ENCODE measurements at places on chromosomes 6 and 20.

DNA sequence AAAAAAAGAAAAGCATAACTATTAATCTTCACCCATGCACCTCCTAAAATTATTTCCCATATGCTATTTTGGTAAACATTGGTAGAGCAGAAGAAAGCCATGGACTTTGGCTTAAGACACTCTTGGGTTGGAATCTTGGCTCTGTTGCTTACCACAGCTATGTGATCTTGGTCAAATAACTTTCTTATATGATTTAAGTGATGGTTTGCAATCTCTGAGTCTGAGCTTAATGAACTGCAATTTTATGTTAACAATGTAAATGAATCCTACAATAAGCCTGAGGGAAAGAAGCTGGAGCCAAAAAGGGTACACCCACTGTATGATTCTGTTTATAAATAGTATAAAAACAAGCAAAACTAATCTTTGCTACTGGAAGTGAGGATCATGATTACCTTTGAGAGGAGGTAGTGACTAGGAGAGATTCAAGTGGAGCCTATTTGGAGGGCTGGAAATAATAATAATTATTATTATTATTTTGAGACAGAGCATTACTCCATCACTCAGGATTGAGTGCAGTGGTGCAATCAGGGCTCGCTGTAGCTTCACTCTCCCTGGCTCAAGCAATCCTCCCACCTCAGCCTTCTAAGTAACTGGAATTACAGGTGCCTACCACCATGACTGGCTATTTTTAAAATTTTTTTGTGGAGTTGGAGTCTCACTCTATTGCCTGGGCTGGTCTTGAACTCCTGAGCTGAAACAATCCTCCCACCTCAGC, 34.5 kb downstream of the ABRACL start:
- no peak for DNase-seq

DNA sequence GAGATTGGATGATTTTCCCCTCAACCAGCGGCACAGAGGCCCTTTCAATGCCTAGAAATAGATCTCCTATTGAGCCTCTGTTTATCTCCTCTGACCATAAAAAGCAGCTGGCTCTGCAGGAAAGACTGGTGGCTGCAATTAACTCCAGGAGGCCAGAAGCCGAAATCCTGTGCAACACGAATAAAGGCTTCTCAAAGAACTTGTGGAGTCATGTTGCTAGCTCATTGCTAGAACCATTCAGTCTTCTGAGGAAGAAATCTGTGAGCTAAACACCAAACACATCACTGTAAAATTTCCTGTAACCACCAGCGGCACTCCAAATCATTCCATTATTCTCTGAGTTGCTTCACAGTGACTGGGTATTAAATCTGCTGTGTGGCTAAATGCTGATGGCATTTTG, 49.1 kb upstream of the TPD52L1 start:
- DNase-seq, result no peak

DNA sequence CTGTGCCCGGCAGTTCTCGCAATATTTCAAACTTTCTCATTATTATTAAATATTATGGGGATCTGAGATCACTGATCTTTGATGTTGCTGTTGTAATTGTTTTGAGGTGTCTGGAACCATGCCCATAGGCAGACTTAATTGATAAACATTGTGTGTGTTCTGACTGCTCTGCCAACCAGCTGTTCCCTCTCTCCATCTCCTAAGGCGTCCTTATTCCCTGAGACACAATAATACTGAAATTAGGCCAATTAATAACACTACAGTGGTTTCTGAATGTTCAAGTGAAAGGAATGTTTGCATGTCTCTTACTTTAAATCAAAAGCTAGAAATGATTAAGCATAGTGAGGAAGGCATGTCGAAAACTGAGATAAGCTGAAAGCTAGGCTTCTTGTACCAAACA, 7.6 kb downstream of the MAPK14 start:
- DNase-seq, result no peak

DNA sequence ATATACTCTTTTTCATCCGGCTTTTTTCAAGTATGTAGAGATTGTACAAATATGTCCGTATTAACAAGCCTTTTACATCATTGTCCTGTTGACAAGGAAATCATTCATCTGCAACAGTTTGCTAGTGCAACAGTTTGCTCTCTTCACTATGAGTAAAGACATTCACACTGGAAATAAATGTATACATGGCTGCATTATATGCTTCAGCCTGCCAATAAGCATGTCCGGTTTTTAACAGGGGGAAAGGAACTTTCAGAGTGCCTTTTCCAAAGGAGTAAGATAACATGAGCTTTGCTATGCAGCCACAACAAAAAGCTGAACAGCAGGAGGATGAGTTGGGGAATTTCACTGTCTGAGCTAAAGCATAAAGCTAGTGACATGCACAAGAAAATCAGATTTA, 99.4 kb upstream of the ADTRP start:
- no peak for DNase-seq

GRCh38 chr6:150996968-150997367, 131.5 kb downstream of the MTHFD1L start:
- DNase-seq, result no peak

- no peak for DNase-seq
Measured at GRCh38 chr6:158037021-158037420, 55.4 kb downstream of the SYNJ2 start.

- DNase-seq, result no peak
Measured at GRCh38 chr20:8398263-8399051, 266.4 kb downstream of the PLCB1 start.

GRCh38 chr6:63502156-63502555, 70.1 kb upstream of the LOC128125822 start:
- no peak for DNase-seq

DNA sequence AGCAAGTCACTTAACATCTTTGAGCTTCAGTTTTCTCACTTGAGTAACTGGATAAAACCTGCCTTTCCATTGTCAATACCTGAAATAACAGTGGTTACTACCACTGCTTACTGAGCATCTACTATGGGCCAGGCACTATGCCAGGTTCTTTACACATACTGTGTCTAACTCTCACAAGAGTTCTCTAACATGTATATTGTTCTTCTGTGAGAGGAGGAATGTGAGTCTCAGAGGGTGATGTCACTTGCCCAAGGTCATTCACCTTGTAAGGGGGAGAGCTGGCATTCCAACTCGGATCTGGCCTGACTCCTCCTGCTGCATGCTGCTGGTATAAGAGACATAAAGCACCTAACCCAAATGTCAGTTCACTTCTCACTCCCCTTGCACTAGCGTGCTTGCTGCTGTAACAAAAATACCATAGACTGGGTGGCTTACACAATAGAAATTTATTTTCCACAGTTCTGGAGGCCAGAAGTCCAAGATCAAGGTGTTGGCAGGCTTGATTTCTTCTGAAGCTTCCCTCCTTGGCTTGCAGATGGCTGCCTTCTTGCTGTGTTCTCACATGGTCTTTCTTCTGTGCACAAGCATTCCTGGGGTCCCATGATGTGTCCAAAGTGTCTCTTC, 21.9 kb upstream of the SGK2 start:
- no peak for DNase-seq

DNA sequence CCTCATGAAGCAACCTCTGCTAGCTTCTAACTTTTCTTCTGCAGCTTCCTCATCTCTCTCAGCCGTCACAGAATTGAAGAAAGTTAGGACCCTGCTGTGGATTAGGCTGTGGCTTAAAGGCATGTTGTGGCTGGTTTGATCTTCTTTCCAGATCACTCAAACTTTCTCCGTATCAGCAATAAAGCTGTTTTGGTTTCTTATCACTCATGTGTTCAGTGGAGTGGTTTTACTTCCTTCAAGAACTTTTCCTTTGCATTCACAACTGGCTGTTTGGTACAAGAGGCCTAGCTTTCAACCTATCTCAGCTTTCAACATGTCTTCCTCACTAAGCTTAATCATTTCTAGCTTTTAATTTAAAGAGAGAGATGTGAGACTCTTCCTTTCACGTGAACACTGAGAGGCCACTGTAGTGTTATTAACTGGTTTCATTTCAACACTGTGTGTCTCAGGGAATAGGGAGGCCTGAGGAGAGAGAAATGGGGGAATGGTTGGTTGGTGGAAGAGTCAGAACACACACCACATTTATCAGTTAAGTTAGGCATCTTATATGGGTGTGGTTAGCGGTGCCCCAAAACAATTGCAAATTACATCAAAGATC, 17.2 kb downstream of the ZSCAN23 start:
- no peak for DNase-seq

DNA sequence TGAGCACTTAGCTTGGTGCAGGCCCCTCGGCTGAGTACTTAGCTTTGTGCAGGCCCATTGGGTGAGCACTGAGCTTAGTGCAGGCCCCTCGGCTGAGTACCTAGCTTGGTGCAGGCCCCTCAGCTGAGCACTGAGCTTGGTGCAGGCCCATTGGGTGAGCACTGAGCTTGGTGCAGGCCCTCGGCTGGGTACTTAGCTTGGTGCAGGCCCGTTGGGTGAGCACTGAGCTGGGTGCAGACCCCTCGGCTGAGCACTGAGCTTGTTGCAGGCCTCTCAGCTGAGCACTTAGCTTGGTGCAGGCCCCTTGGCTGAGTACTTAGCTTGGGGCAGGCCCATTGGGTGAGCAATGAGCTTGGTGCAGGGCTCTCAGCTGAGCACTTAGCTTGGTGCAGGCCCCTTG, 387.1 kb downstream of the THBS2 start:
- no peak for DNase-seq

GRCh38 chr6:80340280-80340679, 233.8 kb downstream of the BCKDHB start:
- DNase-seq, result no peak

- no peak for DNase-seq
Measured at GRCh38 chr6:78505178-78505577, 362.2 kb upstream of the IRAK1BP1 start.

DNA sequence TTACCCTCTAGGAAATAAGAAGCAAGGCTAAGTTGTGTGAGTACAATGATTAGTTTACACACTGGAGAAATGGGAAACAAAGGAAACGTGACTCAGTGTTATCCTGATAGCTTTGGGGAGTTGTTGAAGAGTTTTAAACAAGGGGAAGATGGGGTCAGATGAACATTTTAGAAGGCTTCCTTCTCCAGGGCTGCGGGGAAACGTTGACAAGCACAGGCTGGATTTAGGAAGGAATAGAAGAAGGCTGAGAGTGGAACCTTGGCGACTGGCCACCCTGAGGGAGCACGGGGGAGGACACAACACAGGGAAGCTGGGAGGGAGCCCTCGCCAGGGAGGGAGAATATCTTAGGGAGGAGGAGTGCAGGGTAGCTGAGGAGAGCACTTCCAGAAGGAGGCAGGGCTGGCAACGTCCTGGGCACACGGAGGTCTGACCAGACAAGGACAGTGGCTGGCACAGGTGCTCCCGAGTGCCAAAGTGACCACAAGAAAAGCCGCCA, 134.7 kb downstream of the AIG1 start:
- no peak for DNase-seq

DNA sequence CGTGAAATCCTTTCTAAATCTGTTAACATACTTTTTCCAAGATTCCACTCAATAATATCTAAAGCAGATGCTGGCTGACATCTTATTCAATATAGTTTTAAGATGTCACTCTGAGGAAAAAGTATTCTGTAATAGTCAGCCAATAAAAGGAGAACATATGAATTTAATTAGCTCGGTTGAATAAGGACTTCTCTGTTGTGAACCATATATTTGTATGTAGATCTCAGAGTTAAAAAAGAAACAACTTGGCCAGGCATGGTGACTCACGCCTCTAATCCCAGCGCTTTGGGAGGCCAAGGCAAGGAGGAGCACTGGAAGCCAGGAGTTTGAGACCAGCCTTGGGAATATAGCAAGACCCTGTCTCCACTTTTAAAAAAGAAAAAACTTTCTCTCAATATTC, 7.4 kb upstream of the CD24 start:
- DNase-seq, result no peak

- no peak for DNase-seq
Measured at GRCh38 chr6:148943451-148943850, 196.6 kb downstream of the UST start.

- no peak for DNase-seq
Measured at GRCh38 chr20:20292472-20292871, 75.4 kb upstream of the INSM1 start.

DNA sequence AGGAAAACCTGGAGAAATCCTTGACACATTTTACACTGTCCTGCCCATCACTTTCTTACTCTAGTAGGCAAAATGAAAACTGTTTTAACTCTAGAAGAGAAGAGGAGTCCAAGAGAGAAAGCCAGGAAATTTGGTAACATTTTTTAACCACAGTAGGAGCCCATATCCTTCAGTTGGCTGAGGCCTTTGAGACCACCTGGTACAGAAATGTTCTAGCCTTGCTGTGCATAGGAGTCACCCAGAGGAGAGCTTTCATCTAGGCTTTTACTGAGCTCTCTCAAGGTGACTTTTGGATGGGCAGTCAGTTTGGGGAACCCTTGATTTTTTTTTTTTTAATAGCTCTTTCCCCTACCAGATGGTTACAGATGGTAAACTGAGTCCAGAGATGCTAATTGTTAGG, 25.0 kb downstream of the LRRN4 start:
- DNase-seq, result no peak

- DNase-seq, result no peak
Measured at GRCh38 chr20:9903048-9903655, 64.3 kb upstream of the PAK5 start.

GRCh38 chr6:82589509-82590206, 226.0 kb downstream of the TPBG start:
- DNase-seq, result no peak

GRCh38 chr6:90584636-90585255, 2.1 kb downstream of the MAP3K7 start:
- DNase-seq, result no peak

DNA sequence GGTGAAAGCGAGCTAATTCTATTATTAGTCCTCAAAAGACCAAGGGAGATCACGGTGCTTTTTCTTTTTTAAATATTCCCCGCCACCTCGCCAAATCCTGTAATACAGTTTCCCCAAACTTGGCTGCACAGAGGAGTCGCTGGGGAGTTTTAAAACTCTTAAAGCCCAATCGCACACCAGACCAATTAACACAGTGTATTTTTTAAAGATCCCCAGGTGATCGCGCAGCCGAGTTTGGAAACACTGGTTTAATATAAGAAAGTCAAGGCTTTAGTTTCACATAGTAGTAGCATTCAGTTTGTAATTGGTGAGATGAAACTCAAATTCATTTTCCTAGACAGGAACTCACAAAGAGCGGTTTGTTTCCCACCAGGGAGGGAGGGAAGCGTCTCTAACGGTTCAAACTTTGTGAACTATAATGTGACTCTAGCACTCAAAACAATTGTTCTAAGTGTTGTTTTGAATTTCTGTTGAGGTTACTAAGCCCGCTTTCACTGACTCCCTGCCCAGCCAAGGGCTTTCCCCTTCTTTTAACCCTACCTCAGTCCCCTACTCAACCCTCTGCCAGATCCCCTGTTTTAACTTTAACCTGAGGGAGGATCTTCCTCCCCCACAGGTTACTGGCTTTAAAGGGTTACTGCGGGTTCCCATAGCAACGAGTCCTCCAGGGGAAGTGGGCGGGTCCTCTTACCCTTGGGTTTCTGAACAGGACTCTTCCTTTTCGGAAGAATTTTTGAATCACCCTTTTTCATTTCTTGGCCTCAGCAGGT, 25.7 kb upstream of the BTBD3 start:
- no peak for DNase-seq
